ENCODE measurements at places on chromosomes 7 and 10.

GRCh38 chr10:4450981-4451908 lies 374.8 kb upstream of the AKR1E2 start:
- no peak for DNase-seq

DNA sequence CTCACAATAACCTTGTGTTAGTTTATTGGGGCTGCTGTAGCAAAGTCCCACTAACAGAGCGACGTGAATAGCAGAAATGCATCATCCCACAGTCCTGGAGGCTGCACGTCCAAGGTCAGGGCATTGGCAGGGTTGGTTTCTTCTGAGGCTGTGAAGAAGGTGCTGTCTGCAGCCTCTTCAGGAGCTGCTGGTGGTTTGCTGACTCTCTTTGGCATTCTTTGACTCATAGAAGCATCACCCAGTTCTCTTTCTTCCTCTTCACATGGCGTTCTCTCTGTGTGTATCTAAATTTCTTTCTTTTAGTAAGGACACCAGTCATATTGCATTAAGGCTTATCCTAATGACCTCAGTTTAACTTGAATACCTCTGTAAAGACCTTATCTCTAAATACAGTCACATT lies 428.4 kb upstream of the KLF6 start:
- no peak for DNase-seq

DNA sequence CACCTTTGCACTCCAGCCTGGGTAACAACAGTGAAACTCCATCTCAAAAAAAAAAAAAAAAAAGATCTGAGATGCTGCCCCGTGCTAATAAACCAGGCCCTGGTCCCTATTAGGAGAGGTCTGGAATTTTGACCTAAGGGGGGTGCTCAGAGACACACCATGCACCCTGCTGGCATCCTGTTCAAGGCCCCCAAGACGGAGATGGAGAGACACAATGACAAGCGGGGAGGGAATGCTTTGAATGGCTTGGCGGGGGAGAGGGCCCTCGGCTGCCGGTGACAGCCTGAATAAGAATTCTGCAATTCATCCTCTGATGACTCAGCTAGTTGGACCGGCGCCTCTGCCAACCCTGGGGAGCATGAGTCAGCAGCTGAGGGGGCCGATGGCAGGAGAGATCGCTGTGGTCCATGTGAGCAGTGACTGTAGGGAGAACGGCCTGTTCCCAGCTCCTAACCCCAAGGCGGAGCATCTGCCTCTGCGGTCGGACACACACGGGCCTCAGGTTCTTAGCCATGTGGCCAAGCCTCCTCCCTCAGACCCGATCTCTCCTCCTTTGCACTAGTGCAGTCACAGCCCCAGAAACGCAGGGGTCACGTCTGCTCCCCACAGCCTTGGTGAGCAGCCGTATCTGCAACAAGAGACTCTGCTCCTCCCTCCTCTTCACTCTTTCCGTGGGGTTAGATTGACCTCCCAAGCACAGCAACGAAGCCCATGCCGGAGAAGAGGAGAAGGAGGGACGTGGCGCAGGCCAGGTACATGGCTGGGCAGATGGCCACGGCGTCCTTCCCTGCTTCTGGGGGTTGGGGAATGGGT lies 14.9 kb downstream of the TRIM56 start:
- DNase-seq: no peak

- no peak for DNase-seq
Measured at GRCh38 chr7:121530227-121531174, 134.4 kb upstream of the FAM3C start.

DNA sequence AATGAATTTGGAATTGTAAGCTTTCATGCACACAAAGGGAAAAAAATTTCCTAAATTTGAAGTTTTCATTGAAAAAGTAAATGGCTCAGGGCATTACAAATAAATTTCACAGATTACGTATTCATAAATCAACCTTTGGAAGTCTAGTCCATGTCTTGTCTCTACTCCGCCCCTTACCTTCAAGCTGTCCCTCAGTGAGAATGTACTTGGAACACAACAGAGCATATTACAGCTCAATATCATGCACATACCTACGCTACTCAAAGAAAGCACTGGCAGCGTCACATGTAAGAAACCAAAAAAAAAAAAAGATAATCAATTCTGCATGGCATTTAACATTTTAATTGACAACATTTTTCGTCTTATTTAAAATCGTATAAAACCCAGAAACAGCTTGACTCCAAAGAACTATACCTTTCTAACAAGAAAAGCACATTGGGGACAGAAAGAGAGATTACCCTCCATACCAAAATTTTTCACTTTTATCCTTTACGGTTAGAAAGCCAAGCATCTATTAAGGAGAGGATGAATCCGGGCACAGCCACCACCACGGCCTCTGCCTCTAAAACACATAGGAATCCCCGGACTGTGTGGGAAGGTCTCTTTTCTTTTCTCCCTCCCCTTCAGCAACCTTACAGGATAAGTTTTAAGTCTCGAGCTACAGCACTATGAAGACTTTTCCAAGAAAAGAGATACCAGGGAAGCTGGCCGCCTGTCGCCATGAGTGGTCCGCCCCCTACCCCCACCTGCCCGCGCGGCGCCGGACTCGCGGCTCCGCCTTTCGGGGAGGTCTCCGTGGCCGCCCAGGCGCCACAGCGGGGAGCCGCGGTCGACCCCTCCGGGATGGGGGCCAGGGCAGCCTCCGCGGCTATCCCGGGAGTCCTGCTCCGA lies 1.1 kb downstream of the JMJD1C start:
- no peak for DNase-seq

GRCh38 chr10:43394868-43395267 lies 14.1 kb downstream of the HNRNPF start:
- no peak for DNase-seq

- DNase-seq: no peak
Measured at GRCh38 chr7:152601305-152601798, 74.6 kb downstream of the XRCC2 start.
